Suppressor macrophage treated with lipopolysaccharide for 1 hour (primary cell): ENCODE measurements at places on chromosomes 11 and 22.

DNA sequence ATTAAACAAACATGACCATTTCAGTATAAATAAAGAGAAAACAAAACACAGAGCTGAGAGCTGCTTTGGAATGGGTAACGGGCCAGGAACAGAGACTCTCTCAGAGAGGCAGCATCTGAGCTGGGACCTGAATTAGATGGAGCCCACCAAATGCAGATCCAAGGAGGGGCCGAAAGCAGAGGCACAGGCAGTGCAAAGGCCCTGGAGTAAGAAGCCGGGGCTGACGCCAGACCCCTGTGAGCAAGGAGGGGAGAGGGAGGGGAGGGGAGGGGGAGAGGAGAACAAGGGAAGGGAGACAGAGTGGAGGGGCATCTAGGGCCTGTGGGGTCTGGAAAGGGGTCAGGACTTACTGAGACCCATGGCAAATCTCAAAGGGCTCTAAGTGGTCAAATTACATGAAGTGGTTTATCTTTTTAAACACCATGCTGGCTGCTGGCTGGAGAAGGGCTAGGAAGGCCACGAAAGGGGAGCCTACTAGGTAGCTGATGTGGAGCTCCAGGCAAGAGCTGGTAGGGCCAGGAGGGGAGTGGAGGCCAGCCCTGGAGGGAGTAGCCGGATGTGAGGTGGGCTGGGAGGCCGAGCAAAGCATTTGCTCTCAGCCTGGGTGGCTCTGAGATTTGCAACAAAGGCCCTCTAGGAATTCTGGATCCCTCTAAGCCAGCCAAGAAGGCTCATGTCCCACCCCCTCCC lies 3.2 kb downstream of the OSBPL5 start:
- DNase-seq = no peak

GRCh38 chr22:36744413-36744765 lies 31.5 kb downstream of the IFT27 start:
- DNase-seq = no peak

GRCh38 chr11:86625981-86626380 lies 46.4 kb downstream of the ME3 start:
- DNase-seq = no peak

GRCh38 chr11:32143378-32143777 lies 52.5 kb downstream of the RCN1 start:
- DNase-seq = no peak

DNA sequence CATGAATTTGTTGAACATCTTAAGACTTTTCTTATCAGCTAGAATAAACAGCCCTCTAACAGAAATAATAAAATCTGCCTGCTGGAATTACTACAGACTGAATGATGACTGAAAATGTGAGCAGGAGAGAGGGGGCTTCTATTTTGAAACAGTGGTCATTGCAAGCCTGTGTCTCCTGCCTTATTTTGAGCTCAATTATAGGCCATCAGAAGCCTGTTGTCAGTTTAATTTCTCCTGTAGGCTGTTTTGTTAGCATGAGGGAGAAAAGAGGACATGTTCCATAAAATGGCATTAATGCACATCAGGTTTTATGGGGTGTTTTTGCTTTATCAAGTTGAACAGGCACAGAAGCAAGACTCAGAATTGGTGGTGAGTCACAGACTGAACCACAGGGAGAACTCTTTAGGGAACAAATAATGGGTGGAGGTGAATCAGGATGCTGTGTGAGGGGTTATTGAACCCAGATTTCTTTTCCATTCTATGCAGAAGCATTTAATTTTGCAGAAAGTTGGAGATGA lies 129.1 kb downstream of the PARVA start:
- no peak for DNase-seq

DNA sequence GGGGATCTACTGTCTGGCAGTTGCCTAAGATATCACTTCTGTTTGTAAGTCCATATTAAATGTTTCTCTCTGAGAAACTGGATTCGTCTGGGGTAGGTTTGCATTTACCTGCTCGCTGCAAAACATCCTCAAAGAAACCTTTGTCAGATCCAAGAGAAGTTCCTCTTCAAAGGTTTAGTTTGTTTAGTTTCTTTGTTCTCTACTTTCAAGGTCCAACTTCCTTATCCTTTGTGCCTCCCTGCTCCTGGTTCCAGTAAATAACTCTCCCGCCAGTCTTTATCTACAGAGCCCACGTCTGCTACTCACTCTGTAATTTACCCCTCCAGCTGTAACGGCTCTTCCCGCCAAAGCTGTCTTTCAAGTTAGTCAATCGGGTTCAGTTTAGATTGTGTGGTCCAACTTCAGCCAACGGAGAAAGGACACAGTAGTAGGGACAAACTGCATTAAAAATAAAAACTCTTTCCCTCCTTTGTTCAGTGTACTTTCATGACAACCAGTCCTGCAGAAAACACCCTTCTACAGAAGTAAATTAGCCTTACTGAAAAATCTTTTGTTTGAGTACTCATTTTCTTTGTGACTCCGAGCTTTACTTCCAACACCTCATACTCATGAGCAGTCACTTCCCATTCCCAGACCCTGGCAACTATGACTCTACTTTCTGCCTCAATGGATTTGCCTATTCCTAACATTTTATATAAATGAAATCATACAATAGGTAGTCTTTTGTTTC lies 41.0 kb downstream of the TMPRSS5 start:
- no peak for DNase-seq

DNA sequence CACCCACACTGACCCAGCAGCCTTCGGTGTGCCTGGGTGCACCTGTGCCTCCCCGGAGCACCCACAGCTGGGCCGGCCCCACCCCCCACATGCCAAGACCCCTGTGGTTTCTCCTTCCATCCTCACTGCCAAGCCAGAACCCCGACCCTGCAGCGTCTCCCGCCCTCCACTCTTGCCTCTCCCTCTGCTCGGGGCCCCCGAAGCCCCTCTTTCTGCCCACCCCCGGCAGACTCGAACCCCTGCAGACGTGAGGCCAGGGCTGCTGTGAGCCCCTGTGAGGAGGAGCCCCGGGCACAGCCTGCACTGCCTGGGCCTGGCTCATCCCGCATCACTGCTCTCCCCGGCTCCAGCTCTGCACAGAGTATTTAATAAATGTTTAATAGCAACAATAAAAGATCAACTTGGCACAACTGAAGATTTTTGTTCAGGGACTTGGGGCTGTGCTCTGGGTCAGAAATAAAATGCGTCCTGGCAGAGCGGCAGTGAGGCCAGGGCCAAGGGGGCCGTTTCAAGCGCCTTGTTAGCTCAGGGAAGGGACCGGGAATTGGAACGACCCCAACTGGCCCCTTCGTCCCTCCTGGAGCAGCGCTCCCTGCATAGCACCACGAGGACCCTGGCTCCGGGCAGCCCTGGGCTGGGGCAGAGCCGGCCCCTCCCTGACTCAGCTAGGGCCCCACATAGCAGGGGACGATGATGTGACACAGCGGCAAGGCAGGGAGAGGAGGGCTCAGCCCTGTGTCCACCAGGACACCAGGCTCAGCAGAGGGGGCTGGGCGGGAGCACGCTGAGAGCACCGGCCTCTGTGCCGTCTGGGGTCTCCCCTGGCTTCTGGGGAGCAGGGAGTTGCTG lies 520.8 kb downstream of the BRD1 start:
- no peak for DNase-seq

- peak; percentile 20 for DNase-seq
Observed at GRCh38 chr11:36362902-36363301, 66.8 kb downstream of the PRR5L start.

- DNase-seq = no peak
Observed at GRCh38 chr11:45666648-45667642, 1.5 kb upstream of the CHST1 start.

DNA sequence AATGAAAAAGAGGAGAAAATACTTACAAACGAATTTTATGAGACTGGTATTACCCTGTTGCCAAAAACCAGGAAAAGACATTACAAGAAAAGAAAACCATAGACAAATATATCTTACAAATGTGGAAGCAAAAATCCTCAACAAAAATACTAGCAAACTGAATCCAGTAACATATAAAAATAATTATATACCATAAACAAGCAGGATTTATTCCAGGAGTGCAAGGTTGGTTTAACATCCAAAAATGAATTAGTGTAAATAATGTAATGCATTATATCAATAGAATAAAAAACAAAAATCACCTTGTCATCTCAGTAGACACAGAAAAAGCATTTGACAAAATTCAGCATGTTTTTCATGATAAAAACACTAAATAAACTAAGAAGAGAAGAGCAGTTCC lies 7.3 kb downstream of the NF2 start:
- DNase-seq = no peak

GRCh38 chr11:69912911-69913451 lies 93.8 kb upstream of the FGF3 start:
- DNase-seq = peak; percentile 24

DNA sequence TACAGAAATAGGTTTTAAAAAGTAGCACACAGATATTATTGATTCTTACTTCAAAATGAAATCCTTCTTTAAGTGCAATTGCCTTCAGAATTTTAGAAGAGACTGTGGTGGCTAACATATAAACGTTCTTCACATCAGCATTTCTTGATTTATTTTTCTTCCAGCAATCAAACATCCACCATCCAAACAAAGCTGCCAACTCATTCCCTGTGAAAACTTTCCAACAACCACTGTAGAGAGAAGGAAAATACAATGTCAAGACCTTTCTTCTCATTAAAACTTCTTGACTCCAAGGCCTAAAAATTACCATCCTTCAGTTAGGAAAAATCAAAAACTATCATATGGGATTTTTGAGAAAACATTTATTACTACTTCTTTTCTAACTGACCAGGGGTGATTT lies 34.0 kb upstream of the P4HA3 start:
- DNase-seq = no peak

DNA sequence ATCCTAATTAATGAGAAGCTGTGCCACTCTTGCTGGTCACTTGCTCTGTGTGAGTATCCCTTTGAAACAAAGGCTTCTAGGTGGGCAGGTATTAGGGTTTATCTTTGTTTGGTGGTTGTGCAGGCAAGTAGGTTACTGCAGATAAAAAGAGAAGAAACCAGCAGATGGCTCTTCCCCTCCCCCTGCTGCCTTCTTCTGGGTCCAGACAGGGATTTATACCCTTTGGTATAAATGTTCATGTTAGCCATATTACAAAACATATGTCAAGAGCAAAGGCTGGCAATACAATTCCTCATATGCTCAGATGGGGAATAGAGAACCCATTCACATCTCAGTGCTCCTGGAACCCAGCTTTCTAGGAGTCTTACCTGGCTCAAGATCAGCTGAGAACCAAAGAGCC lies 109.9 kb downstream of the NAV2 start:
- DNase-seq = no peak

- no peak for DNase-seq
Observed at GRCh38 chr22:25582946-25583345, 18.5 kb downstream of the GRK3 start.

GRCh38 chr11:2248762-2249161 lies 21.6 kb downstream of the ASCL2 start:
- no peak for DNase-seq

DNA sequence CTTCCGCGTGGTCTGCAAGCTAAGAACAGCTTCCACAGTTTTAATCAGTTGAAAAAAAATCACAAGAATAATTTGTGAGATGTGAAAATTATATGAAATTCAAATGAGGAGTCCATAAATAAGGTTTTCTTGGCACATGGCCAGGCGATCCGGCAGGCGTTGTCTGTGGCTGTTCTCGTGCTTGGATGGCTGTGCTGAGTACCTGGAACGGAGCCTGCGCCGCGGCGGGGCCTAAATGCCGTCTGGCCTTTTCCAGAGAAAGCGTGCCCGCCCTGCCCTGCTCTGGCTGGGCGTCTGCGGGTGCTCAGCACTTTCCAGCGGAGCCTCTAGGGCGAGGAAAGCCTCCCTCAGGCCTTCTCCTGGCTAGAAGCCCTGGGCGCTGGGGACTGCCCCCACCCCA lies 41.8 kb downstream of the OSBPL5 start:
- no peak for DNase-seq

- DNase-seq = peak; percentile 45
Observed at GRCh38 chr11:2466869-2467694, 22.3 kb downstream of the KCNQ1 start.

GRCh38 chr11:68763926-68764657 lies 12.8 kb upstream of the TESMIN start:
- DNase-seq = no peak

- no peak for DNase-seq
Observed at GRCh38 chr11:73217810-73218105, 323 bp upstream of the P2RY2 start.

DNA sequence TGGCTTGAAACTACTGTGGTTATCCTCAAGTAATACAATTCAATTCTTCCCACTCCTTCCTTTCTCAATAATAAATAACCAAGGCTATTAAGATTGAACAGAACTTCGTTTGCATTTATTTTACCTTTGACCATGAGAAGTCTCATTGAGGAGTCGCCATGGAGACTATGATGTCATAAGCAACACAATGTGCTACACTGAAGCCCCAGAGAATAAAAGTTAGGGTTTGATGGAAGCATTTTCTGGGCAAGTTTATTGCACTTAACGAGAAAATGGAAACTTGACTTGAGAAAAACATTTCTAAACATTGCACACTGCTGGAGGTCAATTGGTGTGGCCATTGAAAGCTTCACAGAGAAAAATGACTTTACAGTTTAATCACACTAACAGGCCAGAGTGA lies 121.5 kb downstream of the FAM76B start:
- no peak for DNase-seq

GRCh38 chr11:48093795-48094642 lies 113.7 kb downstream of the PTPRJ start:
- no peak for DNase-seq

DNA sequence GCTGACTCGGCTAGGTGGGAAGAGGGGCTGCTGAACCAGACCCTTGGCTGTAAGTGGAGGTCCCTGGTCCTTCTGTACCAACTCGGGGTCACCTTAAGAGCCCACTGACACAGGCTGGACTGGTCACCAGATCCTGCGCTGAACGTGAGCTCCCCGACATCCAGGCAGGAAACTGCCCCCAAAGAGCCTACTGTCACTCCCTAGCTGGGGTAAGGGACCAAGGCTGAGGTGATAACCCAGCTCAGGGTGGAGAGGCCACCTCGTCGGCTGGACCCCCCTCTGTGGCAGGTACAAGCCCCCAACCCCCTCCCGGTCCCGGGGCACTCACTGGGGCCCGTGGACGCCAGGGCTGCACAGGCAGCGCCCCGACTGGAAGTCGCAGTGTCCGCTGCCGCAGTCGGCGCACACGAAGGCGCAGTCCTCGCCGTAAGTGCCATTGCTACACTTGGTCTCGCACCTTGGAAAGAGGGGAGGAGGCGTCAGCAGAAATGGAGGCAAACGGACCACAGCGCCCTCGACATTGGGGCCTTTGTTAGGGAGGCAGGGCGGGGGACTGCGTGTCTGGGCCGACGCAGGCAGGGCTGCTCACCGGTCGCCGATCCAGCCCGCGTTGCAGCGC lies 7.4 kb downstream of the SCARF2 start:
- no peak for DNase-seq

GRCh38 chr11:105181521-105181920 lies 42.0 kb upstream of the CARD18 start:
- peak; percentile 91 for DNase-seq
